ENCODE measurements at places on chromosomes 5 and 9.
A peak's percentile ranks its signal among the peaks of the same experiment; 100 is the strongest.

DNA sequence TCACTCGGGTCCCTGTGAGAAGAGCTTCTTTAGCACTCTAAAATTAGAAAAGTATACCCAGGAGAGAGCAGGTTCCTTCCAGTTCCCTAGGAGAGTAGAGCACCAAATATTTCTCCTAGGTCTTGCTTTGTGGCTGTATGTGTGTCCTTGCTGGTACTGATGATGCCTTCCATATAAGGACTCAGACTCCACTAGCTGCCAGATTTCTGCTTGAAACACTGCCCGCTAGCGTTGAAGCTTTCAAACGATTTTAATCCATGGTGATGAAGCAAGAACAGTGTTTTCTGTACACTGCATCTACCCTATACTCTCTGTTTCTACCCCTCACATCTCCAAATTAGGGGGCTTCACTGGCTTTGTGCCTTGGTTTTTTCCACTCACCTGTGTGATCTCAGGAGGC is 2.4 kb upstream of the SMC2 start:
- DNase-seq, result no peak

- DNase-seq, result no peak
Measured at GRCh38 chr9:123772967-123773366, 157.0 kb downstream of the DENND1A start.

DNA sequence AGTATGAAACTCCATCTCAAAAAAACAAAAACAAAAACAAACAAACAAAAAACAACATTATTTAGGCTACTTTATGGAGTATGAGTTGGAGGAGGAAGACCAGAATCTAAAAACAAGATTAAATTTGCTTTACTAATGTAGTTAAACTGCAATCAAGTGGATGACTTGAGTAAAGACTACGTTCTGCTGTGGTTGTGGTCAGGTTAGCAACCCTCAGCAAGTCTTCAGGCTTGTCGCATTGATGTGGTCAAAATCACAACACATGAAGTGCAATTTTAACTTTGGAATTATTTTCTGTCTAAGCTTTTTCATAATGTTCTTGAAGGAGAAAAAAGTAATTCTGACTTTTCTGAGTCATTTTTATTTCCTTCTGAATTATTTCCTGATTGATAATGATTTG is 43.1 kb downstream of the PDE6A start:
- no peak for DNase-seq

DNA sequence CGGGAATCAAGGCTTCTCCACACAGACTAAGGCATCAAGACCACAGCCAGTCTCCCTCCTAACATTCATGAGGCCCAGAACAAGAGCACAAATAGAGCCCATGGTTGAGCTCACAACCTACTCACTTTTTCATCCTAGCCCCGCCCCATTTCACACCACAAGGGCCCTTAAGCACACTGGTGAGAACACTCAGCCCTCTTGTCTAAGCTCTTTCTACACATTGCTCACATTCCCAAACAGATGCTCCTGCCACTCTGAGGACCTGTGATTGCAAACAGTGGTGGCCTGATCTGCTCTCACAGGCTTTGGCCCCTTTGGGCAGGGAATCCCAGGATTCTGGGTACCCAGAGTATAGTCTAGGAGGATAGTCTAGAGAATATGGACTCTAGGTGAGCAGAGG is 54.0 kb downstream of the FEM1C start:
- DNase-seq, result no peak

GRCh38 chr5:151258201-151258611 is 5.2 kb downstream of the GM2A start:
- no peak for DNase-seq

- DNase-seq, result no peak
Measured at GRCh38 chr9:78278177-78278777, 18.6 kb upstream of the PSAT1 start.

DNA sequence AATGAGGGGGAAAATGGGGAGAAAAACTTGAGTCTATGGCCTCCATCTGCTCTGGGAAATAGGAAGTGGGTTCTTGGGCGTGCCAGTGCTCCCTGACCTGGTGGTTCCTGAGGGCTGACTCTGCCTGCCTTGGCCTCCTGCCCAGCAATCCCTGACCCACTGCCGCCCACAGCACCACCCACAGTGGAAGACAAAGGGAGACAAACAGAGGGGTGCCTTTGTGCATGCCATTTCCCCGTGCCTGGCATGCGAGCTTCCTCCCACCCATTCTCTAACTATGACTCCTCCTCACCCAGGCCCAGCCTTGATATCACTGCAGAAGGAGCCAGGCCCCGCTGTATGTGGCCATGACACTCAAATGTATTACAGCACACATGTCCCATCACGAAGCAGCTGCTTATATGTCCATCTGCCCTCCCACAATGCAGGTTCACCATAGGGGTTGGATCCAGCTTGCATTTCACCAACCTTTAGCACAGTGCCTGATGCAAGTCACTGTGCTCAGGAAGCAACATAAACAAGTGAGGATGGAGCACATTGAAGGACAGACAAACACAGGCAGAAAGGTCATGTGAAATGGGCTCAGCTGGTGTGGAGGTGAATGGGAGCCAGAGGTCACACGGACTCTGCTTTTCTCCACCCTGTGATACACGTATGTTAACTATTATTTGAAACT is 84.4 kb downstream of the ADRB2 start:
- DNase-seq, result no peak

- no peak for DNase-seq
Measured at GRCh38 chr9:94692601-94693000, 33.9 kb upstream of the AOPEP start.

DNA sequence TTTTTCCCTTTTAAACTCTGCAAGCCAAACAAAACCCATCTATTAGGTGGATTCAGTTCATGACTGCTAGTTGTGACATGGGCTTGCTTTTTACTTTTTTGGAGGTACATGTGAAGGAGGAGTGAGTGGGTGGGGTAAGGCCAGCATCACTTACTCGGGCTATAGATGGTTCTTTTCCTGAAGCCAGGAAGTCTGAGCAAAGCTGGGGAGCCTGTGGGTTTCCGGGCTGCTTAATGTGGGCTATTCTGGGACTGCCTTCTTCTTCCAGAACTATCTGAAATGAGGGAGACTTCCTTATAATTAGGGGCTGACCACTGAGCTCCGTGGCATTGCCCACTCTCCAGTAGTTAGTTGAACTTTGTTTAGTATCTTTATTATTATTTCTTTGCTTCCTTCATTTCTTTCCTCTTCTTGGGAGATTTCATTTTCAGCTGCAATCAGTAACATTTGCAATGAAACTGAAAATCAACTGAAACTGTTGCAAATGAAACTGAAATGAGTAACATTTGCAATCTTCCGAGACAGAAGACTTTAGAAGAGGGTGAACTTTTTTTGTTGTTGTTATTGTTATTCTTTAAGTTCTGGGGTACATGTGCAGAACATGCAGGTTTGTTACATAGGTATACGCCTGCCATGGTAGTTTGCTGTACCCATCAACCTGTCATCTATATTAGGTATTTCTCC is 204.9 kb downstream of the LRRC70 start:
- DNase-seq, result no peak

- DNase-seq, result no peak
Measured at GRCh38 chr9:129027685-129028191, 393 bp downstream of the SH3GLB2 start.

DNA sequence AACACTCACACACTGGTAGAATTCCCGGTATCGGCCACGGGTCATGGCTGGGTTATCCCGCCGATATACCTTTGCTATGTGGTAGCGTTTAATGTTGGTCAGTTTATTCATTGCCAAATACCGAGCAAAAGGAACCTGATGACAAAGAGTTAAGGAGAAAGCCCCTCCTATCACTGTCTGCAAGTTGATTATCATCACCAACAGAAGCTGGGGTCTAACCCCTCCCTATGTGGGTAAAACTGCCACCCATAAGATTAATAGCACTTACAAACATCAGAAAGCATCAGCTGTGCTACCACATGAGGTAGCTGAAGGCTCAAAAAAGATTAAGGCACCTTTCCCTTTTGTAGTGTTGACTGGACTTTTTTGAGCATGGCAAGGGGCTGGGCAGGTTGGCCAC is 5.6 kb upstream of the DND1 start:
- DNase-seq, result no peak

DNA sequence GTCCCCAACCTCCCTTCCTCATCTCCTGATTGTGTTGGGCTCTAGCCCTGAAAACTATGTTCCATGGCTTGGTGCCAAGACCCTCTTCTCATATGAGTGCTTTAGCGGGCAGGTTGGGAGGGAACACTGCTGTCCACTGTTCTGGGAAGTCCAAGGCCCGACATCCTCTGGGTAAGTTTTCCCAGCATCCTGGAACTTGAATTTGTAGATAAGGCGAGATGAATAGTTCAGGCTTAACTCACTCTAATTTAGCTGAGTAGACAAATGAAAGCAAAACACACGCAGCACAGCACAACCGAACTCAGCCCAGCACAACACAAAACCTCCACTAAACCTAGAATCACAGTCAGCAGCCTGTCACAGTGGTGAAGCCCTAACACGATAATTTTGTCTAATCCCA is 95.3 kb upstream of the SLC28A3 start:
- DNase-seq, result no peak

DNA sequence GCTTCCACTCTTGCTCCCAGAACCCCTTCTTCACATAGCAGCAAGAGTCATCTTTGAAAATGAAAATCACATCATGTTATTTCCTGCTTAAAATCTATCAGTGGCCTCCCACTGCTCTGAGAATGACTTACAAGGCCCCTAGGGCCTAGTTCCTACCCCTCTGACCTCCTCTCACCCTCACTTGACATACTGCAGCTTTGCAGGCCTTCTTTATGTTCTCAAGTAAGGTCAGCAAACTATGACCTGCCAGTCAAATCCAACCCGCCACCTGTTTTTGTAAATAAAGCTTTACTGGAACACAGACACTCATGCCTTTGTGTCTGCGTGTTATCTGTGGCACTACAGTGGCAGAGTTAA is 185.7 kb downstream of the NR3C1 start:
- no peak for DNase-seq

GRCh38 chr9:133048595-133048994 is 13.2 kb upstream of the CEL start:
- DNase-seq, result no peak

GRCh38 chr5:90994796-90995195 is 388.3 kb downstream of the ARRDC3 start:
- no peak for DNase-seq

DNA sequence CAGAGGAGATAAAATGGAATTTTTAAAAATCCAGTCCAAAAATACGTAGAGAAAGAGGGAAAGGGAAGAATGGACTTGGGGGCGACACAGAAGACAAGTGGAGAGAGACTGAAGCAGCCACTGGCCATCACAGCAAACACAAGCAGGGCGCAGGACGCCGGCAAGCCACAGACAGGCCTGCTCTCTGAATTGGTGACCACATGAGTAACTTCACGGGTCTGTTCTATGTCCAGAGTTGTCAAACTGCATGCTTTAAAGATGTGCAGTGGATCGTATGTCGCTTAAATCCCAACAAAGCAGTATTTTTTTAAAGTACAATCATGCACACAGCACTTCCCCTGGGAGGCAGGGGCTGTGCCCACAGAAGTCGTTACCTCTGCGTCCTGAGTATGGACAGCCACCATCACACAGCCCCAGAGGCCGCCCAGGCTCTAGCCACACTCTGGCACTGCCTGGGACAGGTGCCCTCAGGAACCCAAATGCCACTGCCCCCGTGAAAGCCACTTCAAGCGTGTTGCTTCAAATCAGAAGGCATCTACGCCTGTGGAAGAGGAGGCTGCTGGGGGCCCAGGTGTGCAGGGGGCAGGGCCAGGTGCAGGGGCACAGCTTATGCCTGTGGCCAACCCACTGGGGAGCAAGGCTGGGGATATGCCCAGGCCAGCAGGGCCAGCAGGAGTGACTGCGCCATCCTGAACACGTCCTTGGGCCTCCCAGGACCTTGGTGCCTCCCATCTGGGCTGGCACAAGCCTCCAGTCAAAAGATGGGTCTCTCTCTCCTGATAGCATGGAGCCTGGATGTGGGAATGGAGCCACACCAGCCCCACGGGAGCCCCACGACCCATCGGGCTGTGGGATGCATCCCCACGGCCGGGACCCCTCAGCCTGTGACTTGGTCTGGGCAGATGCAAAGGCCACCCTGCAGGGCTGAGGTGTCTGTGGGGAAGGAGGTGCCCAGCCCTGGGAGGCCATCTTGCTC is 5.9 kb upstream of the LRRC14B start:
- DNase-seq, result no peak

- no peak for DNase-seq
Measured at GRCh38 chr9:17219261-17219660, 84.4 kb downstream of the CNTLN start.

DNA sequence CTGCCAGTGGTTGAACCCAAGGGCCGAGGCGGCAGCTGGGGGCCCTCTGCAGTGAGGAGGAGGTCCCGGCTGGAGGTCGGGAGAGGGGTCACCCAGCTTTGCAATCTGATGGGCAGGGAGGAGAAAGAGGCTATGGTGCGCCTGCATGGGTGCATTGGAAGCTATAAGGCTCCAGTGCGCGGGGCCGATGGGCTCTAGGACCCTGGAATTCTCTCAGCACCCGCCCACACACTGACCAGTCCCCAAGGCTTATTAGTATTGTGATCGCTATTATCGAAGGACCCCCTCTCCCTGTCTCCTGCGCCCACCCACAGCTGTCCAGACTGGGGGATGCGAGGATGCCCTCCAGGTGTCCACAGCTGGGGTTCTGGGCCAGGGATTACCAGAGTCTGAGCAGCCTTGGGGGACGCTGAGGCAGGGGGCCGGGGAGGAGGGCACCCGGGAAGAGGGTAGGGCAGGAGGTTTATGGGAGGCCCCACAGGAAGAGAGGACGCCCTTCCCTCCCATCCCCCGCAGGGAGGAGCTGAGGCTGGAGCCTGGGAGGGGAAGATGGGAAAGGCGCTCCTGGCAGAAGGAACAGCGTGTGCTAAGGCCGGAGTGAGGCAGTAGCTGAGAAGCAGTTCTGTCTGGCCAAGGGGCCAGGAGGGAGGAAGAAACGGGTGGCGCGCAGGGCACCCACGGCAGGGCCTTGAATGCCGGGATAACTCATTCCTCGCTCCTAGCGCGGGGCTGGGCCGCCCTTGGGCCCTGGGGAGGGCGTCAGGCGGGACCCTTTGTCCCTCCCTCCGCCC is 24.2 kb downstream of the C9orf50 start:
- DNase-seq, result no peak

GRCh38 chr5:33490071-33490665 is 49.4 kb downstream of the TARS1 start:
- DNase-seq, result no peak

GRCh38 chr5:34486160-34486848 is 169.8 kb upstream of the RAI14 start:
- DNase-seq, result peak; percentile 44

- no peak for DNase-seq
Measured at GRCh38 chr5:173829826-173830225, 58.3 kb upstream of the CPEB4 start.

DNA sequence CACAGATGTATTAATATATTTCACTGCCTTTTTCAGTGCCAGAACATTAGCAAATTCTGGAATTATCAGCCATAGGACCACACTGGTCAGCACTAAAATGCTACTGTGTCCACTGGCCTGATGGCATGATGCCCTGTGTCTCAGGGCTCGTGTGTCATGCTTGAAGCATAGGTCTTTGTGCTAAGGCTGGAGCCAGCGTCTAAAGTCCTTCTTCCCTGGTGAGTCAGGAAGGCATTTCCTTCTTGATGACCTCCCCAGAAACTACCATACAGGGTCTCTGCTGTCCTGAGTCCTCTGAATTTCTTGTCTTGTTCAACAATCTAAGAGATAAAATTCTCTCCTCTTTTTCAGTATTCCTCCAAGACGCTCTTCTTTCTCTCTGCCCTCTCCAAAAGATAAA is 489.9 kb downstream of the PSAT1 start:
- DNase-seq, result no peak
